CD4-positive, alpha-beta memory T cell (primary cell): ENCODE measurements at places on chromosomes 16 and 17. TPM values are rescaled to one million over a fixed set of nuclear protein-coding genes. Genes with fewer than 3 reads are reported as not detected.

- H3K4me3 ChIP-seq: no peak overlapping the region
- no peaks in the 10 kb centered on the region for H3K4me1 ChIP-seq
- no peaks in the 10 kb centered on the region for H3K36me3 ChIP-seq
- H3K27ac ChIP-seq: no peak overlapping the region
- H3K27me3 ChIP-seq: no peaks in the 10 kb centered on the region
These were observed 15.0 kb downstream of the SMIM36 start for GRCh38 chr17:55496094-55496881.

- H3K36me3 ChIP-seq: no peaks in the 10 kb centered on the region
- DNase-seq: no peak
- H3K27me3 ChIP-seq: no peaks in the 10 kb centered on the region
- H3K4me1 ChIP-seq: no peaks in the 10 kb centered on the region
These were observed 127.6 kb downstream of the UTP18 start for GRCh38 chr17:51387986-51388385.

- no peak overlapping the region for H3K4me3 ChIP-seq
- H3K36me3 ChIP-seq: no peaks in the 10 kb centered on the region
- no peak for DNase-seq
These were observed 66.2 kb downstream of the TNFRSF13B start for GRCh38 chr17:16905593-16906191.

GRCh38 chr16:80457871-80458270 is 82.9 kb upstream of the DYNLRB2 start:
- H3K27ac ChIP-seq: no peak overlapping the region
- H3K4me3 ChIP-seq: no peak overlapping the region
- no peaks in the 10 kb centered on the region for H3K4me1 ChIP-seq
- no peak for DNase-seq

GRCh38 chr17:4849011-4849536 is 15.9 kb downstream of the MINK1 start:
- no peak overlapping the region for H3K4me3 ChIP-seq
- DNase-seq: no peak
- peaks cover 16% of the 10 kb centered on the region for H3K4me1 ChIP-seq
- peaks cover 9% of the 10 kb centered on the region for H3K36me3 ChIP-seq
- no peaks in the 10 kb centered on the region for H3K27me3 ChIP-seq
- no peak overlapping the region for H3K27ac ChIP-seq

GRCh38 chr16:54241525-54241924 is 45.1 kb downstream of the IRX3 start:
- no peak for DNase-seq
- no peak overlapping the region for H3K27ac ChIP-seq
- H3K4me1 ChIP-seq: no peaks in the 10 kb centered on the region
- no peaks in the 10 kb centered on the region for H3K36me3 ChIP-seq
- H3K4me3 ChIP-seq: no peak overlapping the region

DNA sequence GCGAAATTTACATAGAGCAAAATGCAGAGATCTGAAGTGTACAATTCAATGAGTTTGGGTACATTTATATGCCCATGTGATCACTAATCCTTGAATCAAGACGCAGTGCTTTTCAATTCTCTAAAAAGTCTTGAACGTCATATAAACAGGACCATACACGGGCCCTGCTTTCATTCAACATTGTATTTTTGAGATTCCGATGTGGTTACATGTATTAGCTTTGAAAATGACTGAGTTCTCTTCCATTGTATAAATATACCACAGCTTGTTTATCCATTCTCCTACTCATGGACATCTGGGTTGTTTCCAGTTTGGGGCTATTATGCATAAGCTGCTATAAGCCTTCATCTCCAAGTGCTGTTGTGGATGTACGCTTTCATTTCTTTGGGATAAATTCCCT is 45.5 kb downstream of the ZCCHC14 start:
- no peaks in the 10 kb centered on the region for H3K27me3 ChIP-seq
- DNase-seq: no peak
- H3K4me3 ChIP-seq: no peak overlapping the region
- H3K36me3 ChIP-seq: peaks cover 23% of the 10 kb centered on the region

The IL34 gene
- total RNA-seq: not detected

The TMC7 gene
- not detected for total RNA-seq

The ABCC12 gene
- not detected for total RNA-seq

The GDPD3 gene
- 37.2 TPM for total RNA-seq
